ENCODE measurements at places on chromosomes 13 and 19. TPM values are rescaled to one million over a fixed set of nuclear protein-coding genes. Genes with fewer than 3 reads are reported as not detected.

ZNF91 gene
- total RNA-seq: 7.0 TPM

CBLC gene
- total RNA-seq: not detected

WASF3 gene
- 4.6 TPM for total RNA-seq

ZNF667 gene
- total RNA-seq: 7.8 TPM

ZFR2 gene
- total RNA-seq: 2.0 TPM

NKPD1 gene
- total RNA-seq: 0.30 TPM

IGFL3 gene
- total RNA-seq: not detected

DNA sequence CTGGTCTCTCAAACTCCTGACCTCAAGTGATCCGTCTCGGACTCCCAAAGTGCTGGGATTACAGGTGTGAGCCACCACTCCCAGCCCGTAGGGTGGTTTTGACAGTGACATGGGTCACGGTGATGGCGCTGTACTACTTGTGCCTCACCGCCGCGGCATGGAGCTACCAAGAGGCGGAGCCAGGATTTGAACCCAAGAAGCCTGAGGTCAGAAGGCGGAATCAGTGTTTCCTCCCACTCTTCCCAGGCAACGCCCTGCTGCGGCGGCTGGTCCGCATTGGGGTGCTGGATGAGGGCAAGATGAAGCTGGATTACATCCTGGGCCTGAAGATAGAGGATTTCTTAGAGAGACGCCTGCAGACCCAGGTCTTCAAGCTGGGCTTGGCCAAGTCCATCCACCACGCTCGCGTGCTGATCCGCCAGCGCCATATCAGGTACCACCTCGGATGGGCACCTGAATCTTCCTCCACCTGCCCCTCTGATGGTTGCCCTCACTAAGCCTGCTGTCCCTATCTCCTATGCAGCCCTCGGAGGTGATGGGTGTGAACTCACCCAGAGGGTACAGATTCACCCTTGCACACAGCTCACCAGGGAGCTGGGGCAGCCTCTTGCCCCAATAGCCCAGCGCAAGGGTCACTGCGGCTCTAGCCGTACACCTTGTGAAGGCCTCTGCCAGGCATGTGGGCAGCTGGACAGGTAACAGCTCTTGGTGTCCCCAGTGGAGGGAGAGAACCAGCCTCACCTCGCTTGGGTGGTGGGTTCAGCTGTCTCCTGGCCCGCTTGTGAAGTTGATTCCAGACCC is 5.6 kb downstream of the RPS9 start:
- peak overlapping the region; percentile 21 for H3K27ac ChIP-seq
- H3K4me3 ChIP-seq: no peak overlapping the region
- no peaks in the 10 kb centered on the region for H3K27me3 ChIP-seq
- DNase-seq: no peak
- H3K4me1 ChIP-seq: peaks cover 57% of the 10 kb centered on the region

- DNase-seq: peak; percentile 41
These were observed 664 bp downstream of the ICAM5 start for GRCh38 chr19:10290357-10290875.

GRCh38 chr13:76683854-76684253 is 202.4 kb downstream of the KCTD12 start:
- no peaks in the 10 kb centered on the region for H3K4me1 ChIP-seq
- DNase-seq: no peak
- no peak overlapping the region for H3K4me3 ChIP-seq

DNA sequence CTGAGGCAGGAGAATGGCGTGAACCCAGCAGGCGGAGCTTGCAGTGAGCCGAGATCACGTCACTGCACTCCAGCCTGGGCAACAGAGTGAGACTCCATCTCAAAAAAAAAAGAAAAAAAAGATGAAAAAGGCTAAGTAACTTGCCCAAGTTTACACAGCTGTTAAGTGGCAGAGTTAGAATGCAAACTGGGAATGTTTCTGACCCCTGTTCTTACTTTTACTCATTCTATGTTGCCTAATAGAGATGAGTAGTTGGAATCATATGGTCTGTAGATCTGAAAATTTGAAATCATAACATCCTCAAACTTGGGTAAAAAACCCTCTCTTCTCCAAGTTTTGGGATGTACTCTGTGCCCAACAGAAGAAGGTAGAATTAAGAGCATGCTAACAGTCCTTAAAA is 235.8 kb upstream of the RFC3 start:
- H3K27ac ChIP-seq: no peak overlapping the region
- peaks cover 8% of the 10 kb centered on the region for H3K4me1 ChIP-seq
- H3K4me3 ChIP-seq: no peak overlapping the region
- no peak for DNase-seq
- no peaks in the 10 kb centered on the region for H3K27me3 ChIP-seq
- H3K36me3 ChIP-seq: no peaks in the 10 kb centered on the region

DNA sequence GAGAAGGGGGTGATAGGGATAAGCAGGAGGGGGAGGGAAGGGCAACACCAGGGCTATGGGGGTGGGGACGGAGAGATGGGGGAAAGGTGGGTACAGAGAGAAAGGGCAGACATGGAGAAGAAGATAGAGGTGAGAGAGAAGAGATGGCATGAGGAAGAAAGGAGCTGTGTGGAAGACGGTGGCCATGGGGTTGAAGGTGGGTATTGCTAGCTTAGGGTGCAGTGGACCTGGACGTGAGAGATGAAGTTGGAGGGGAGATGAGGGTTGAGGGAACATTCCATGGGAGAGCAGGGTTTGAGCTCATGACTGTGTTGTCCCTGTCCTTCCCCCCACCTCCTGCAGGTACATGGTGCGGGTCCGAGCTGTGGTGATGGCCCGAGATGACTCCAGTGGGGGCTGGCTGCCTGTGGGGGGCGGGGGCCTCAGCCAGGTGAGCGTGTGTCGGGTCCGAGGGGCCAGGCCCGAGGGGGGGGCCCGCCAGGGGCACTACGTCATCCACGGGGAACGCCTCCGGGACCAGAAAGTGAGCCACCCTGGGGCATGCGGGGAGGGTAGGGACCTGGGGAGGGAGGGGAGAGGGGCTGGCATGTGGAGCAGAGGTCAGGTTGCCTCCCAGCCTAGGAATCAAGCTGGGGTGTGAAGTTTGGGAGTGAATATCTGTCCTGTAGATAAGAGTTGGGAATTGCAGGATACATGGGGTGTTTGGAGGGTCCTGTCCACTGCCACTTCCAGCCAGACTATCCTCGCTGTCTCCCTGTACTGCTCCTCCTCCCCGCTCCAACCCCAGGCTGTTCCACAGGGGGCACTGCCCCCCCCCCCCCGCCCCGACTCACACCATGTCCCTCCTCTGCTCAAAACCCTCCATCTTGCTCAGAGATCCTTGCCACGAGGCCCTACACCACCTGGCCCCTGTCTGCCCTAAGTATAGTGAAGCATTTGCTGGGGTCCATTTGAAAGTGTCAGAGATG is 1.7 kb downstream of the SPRED3 start:
- H3K27ac ChIP-seq: no peak overlapping the region
- H3K4me1 ChIP-seq: peaks cover 6% of the 10 kb centered on the region
- H3K4me3 ChIP-seq: peak overlapping the region; percentile 80
- no peaks in the 10 kb centered on the region for H3K27me3 ChIP-seq

DNA sequence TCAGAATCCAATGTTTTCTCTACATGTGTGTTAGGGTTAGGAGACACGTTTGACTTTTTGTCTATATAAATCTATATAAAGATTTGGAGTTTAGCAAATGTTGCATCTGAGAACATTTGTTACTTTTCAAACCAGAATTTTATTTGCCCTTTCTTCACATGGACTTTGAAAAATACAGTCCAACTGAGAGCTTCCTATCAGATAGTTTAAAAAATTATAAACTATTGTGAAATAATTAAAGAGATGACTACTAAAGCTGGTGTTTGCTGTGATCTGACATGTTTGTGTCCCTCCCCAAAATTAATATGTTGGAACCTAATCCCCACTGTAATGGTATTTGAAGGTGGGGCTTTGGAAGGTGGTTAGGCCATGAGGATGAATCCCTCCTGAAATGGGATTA is 297.1 kb downstream of the ITGBL1 start:
- no peak for DNase-seq
- peaks cover 11% of the 10 kb centered on the region for H3K4me1 ChIP-seq
- no peaks in the 10 kb centered on the region for H3K27me3 ChIP-seq
- no peaks in the 10 kb centered on the region for H3K36me3 ChIP-seq

GRCh38 chr19:3950871-3951861 is 18.3 kb downstream of the NMRK2 start:
- no peaks in the 10 kb centered on the region for H3K4me1 ChIP-seq
- H3K27ac ChIP-seq: no peak overlapping the region
- DNase-seq: no peak
- H3K27me3 ChIP-seq: no peaks in the 10 kb centered on the region
- H3K4me3 ChIP-seq: no peak overlapping the region
- no peaks in the 10 kb centered on the region for H3K36me3 ChIP-seq

DNA sequence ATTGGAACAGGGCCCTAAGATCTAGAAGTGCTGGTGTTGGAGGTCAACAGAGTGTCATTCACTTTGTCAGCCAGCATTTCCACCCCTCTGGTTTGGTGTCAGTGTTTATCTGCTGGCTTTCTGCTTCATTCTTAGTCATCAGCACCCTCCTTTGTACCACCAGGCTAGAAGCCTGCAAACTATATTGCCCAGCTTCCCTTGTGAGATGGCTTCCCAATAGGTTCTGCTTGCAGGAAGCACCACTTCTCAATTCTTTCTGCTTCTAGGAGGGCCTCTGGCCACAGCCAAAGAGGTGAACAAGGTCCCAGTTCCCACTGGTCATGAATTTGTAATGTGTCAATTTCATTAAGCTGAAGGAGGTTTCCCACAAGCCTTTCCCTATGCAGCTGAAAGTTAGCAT is 36.4 kb upstream of the CALM3 start:
- no peak for DNase-seq
- H3K4me3 ChIP-seq: no peak overlapping the region

GRCh38 chr19:53055117-53055516 is 10.6 kb downstream of the ERVV-2 start:
- H3K27ac ChIP-seq: no peak overlapping the region
- H3K4me3 ChIP-seq: no peak overlapping the region
- H3K36me3 ChIP-seq: no peaks in the 10 kb centered on the region
- no peaks in the 10 kb centered on the region for H3K27me3 ChIP-seq
- no peaks in the 10 kb centered on the region for H3K4me1 ChIP-seq
- DNase-seq: no peak

- peak; percentile 50 for DNase-seq
- H3K27me3 ChIP-seq: no peaks in the 10 kb centered on the region
- H3K4me1 ChIP-seq: no peaks in the 10 kb centered on the region
- H3K36me3 ChIP-seq: no peaks in the 10 kb centered on the region
- no peak overlapping the region for H3K27ac ChIP-seq
These were observed 26.5 kb upstream of the FOXO1 start for GRCh38 chr13:40692946-40693345.

DNA sequence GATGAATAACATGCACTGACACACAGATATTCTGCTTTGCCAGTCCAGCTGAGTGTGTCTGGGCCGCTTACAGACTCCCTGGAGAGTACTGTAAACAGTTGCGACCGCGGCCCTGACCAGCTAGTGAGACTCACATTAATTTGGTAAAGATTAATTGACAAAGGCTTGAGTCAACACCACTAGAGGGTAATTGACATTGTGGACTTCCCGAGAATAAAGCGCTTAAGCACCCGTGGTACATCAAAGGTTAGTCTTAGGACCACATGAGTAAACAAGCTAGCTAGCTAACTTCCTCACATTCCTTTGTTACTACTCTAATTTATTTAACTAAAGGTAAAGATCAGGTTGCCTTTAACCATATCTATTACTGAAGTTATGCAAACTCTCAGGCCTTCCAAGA is 624.4 kb upstream of the ARGLU1 start:
- H3K36me3 ChIP-seq: no peaks in the 10 kb centered on the region
- H3K4me1 ChIP-seq: peaks cover 3% of the 10 kb centered on the region
- no peaks in the 10 kb centered on the region for H3K27me3 ChIP-seq
- no peak overlapping the region for H3K27ac ChIP-seq

DNA sequence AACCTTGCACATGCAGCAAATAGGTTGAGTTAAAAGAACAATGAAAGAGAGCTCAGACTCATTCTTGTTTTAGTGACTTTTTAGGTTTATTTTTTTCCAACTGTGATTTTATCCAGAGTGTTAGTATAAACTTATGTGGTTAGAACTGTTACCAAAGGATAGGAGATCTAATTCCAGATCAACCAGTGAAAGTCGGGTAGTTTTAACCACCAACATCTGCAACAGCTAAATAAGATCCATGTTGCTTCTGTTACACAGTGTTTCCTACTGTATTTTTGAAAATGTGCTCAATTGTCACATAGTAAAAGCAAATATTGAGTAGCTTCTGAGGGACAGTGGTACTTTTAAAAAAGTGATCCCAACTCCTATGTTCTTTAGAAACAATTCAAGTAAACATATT is 53.9 kb upstream of the ARGLU1 start:
- no peaks in the 10 kb centered on the region for H3K36me3 ChIP-seq
- H3K4me3 ChIP-seq: no peak overlapping the region
- H3K27me3 ChIP-seq: peaks cover 54% of the 10 kb centered on the region

GRCh38 chr13:45178349-45179162 is 22.3 kb downstream of the KCTD4 start:
- no peaks in the 10 kb centered on the region for H3K27me3 ChIP-seq
- no peak for DNase-seq
- no peak overlapping the region for H3K27ac ChIP-seq
- H3K4me3 ChIP-seq: no peak overlapping the region
- no peaks in the 10 kb centered on the region for H3K4me1 ChIP-seq
- no peaks in the 10 kb centered on the region for H3K36me3 ChIP-seq

DNA sequence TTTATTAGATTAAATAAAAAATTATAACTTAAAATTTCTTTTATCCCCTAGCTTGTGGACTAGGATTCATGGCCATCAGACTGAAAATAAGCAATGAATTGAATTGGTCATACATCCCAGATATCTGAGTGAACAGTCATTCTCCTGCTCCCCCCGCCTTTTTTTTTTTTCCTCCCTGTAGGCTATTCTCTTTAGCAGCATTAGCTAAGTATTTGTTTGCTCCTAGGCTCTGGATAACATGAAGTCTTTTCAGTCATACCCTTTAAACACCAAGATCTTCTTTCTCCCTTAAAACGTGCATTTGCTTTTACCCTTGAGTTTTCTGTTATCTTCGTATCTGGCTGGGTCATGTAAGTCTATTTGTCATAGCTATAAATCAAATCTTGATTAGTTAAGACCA is 866.7 kb upstream of the SPRY2 start:
- no peaks in the 10 kb centered on the region for H3K4me1 ChIP-seq
- no peak overlapping the region for H3K27ac ChIP-seq
- H3K4me3 ChIP-seq: no peak overlapping the region
- no peaks in the 10 kb centered on the region for H3K27me3 ChIP-seq

- peaks cover 43% of the 10 kb centered on the region for H3K36me3 ChIP-seq
- DNase-seq: peak; percentile 64
- H3K4me3 ChIP-seq: no peak overlapping the region
- H3K4me1 ChIP-seq: peaks cover 33% of the 10 kb centered on the region
These were observed 4.0 kb downstream of the EMP3 start for GRCh38 chr19:48329167-48329891.

- H3K27me3 ChIP-seq: no peaks in the 10 kb centered on the region
- peaks cover 21% of the 10 kb centered on the region for H3K4me1 ChIP-seq
- DNase-seq: no peak
- no peak overlapping the region for H3K27ac ChIP-seq
These were observed 4.8 kb downstream of the ABCC4 start for GRCh38 chr13:95296326-95296925.

- H3K4me3 ChIP-seq: no peak overlapping the region
- H3K27ac ChIP-seq: no peak overlapping the region
- H3K36me3 ChIP-seq: no peaks in the 10 kb centered on the region
- H3K4me1 ChIP-seq: no peaks in the 10 kb centered on the region
- no peaks in the 10 kb centered on the region for H3K27me3 ChIP-seq
These were observed 550.1 kb downstream of the TBC1D4 start for GRCh38 chr13:74931698-74932433.

GRCh38 chr19:17340302-17340870 is 3.0 kb downstream of the GTPBP3 start:
- H3K27ac ChIP-seq: no peak overlapping the region
- DNase-seq: peak; percentile 43
- peaks cover 11% of the 10 kb centered on the region for H3K36me3 ChIP-seq
- no peaks in the 10 kb centered on the region for H3K27me3 ChIP-seq
- no peak overlapping the region for H3K4me3 ChIP-seq
